ENCODE measurements at places on chromosomes 13 and 19.

GRCh38 chr19:2290441-2291184, 8.6 kb upstream of the PEAK3 start:
- peak; percentile 80 for DNase-seq

- DNase-seq, result no peak
Measured at GRCh38 chr13:58858870-58859371, 1227.4 kb downstream of the PCDH17 start.

- no peak for DNase-seq
Measured at GRCh38 chr13:114049026-114049425, 75.2 kb upstream of the C13orf46 start.

- no peak for DNase-seq
Measured at GRCh38 chr13:42221121-42221765, 50.7 kb upstream of the AKAP11 start.

DNA sequence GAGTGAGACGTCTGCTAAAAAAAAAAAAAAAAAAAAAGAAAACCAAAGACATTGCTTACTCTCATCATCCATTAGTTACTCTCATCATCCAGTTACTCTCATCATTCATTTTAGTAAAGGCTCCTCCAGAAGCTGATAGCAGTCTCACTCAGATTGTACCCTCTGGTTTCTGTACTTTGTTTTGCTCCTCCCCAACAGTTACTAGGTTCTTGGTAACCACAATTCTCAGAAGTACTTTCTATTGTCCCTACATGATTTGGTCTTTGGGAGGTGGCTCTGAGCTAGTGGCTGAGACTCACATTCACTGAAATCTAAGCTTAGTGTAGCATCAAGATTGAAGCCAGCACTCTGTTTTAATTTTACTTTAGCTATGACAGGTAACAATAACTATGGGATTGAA, 14.3 kb downstream of the ERICH4 start:
- DNase-seq, result no peak

DNA sequence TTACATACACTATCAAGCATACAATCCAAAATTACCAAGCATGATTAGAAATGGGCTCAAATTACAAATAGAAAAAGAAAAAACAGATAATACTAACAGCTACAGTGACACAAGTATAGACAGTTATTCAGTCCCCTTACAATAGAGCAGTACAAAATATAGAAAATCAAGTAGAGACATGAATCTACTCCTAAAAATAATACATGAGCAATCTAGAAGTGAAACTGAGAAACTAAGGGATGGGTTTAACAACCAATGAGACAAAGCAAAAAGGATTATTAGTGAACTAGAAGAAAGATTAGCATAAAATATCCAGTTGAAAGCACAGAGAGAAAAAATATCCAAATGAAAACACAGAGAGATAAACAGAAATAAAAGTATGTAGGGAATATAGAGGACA, 426.7 kb downstream of the TBC1D4 start:
- DNase-seq, result no peak

GRCh38 chr13:22196777-22197176, 525.9 kb downstream of the FGF9 start:
- no peak for DNase-seq

- no peak for DNase-seq
Measured at GRCh38 chr19:6259312-6259861, 20.4 kb downstream of the MLLT1 start.

GRCh38 chr13:84654654-84655275, 772.5 kb upstream of the SLITRK1 start:
- peak; percentile 79 for DNase-seq

DNA sequence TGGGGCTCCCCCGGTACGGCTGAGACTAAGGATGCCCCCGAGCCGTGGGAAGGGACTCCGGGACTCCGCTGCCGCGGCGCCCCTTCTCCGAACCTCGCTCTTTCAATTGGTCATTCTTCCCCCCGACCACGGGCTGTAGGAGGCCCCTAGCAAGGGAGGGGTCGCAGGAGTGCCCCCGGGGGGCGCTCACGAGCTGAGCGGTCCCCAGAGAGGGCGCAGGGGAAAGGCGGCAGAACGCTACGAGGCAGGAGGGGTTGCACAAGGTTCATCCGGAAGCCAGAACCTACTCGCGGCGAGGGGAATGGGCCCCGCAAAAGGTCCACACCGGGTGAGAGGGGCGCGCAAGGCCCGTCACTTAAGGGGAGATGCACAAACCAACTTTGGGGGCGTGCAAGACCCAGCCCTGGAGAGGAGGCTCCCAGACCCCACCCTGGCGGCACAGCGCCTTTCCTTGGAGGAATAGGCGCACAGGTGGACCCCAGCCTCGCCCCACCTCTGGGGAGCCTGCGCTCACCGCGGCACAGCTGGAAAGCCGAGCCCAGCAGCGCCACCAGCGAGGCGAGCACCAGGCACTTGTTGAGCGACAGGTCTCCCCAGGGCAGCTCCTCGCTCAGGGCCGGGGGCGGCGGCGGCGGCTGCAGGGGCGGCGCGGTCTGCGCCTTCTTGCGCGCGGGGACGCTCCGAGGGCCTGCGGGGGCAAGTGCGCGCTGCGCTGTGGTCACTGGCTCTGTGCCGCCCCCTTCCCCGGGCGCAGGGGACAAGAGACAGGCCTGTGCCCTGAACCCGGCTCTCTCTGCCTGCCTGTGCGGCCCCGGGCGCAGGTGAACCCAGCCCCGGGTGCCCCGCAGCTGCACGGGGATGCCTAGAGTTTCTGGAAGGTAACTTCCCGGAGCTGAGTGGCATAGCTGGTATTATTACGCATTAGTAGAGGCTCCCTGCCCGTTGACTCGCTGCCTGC, 2.8 kb downstream of the JSRP1 start:
- peak; percentile 86 for DNase-seq

GRCh38 chr13:99564386-99564785, 63.1 kb downstream of the TM9SF2 start:
- no peak for DNase-seq

DNA sequence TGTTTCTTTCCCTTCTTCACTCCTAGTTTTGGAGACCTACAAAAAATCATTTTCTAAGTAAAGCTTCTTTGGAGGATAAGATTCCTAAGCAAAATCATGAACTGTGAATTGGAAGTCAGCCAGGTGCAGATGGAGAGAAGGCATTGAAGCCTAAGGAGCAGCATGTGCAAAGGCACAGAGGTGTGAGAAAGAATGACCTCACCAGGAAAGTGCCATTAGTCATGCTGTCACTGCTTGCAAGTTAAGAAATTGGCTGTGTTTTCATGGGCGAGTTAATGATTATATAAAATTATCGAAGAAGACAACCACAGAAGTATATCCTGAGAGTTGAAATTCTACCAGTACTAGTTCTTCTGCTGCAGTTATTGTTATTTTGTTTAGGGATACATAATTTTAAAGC, 80.3 kb upstream of the KLHL1 start:
- no peak for DNase-seq

GRCh38 chr19:54315956-54316355, 3.0 kb upstream of the LILRA5 start:
- no peak for DNase-seq

- no peak for DNase-seq
Measured at GRCh38 chr19:46762245-46762890, 16.1 kb upstream of the STRN4 start.

DNA sequence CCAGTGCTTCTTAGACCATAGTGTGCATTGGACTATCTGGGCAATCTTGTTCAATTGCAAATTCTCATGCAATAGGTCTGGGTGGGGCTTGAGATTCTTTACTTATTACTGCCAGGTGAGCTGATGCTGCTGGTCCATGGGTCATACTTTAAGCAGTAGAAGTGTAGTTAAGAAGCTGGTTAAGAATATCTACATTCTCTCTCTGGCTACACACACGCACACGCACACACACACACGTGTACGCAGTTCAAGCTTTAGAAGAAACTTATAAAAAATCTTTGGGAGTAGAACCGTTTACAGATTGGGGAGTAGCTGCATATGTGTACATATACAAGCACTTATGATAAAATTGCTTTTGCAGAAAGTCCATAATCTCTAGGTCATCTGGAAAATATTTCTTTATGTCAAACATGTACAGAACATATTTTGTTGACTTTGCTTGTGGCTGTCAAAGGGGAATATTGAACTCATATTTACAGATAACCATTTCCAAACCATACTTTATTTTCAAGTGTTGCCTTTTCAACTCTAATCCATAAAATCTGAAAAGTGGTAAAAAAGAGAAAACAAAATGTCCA, 99.7 kb downstream of the GPC6 start:
- no peak for DNase-seq
